ENCODE measurements at places on chromosomes 3 and 15.

- no peak for DNase-seq
These were observed 3.6 kb downstream of the TAGLN3 start for GRCh38 chr3:112002096-112002971.

DNA sequence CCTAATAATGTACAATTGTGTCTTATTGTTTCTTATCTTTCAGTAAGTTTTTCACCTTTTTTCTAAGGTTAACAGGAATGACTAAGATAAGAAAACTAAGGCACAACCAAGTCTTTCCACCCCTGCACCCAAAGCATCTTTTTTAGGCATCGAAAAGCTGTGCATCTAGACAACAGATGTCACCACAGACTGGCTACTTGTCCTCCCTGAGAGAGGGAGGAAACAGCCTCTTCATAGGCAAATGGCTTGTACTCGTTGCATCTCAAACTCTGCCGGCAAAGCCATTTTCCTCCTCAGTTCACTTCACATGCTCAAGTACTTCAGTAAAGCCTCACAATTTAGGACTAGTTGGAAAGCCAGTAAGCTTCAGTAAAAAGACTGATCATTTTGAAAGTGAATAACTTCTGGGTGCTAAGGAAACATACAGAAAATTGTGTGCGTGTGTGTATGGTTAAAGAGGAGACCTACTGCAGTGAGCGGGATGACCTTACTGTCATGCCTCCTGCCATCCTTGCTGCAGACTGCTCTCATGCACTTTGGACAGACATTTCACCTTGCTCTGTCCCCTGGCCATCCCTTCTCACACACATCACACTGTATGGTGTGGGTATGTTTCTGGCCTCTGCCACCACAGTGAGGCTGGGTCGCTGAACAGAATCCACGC lies 36.5 kb upstream of the HACD2 start:
- DNase-seq = no peak

GRCh38 chr15:66927201-66928077 lies 138.0 kb upstream of the SMAD3 start:
- DNase-seq = no peak

DNA sequence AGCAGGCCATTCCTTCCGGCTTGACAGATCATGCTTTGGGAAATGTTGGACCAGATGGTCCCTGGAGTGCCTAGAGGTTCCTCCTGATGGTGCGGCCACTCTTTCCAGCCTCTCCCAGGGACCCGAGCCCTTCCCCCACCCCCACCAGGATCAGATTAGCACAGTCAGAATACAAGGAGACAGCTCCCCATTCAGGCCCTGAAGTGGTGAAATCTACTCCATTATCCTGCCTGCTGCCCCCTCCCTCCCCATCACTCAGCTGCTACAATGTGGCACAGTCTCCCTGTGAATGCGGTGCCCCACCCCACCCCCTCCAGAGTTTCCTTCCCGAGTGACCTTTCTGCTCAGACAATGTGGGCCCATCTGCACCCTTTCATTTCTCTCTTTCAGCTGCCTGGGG lies 29.4 kb downstream of the RNU5B-1 start:
- DNase-seq = no peak

DNA sequence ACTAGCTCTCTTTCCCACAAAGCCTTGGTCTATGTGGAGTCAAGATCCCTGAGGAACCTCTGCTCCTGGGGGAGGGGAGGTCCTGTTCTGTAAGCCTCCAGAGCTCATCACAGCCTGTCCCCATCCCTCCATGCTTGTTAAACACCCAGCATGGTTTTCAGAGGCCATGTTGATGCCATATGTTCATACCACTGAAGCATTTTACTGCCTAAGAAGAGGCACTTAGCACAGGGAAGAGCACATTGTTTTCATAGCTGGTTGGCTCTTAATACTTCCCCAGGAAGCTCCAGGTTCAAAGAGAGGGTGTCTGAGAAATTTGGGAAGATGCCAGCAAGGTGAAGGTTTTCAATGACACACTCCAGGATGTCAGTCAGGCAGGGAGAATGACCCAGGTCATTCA lies 25.6 kb downstream of the CPNE4 start:
- DNase-seq = no peak

DNA sequence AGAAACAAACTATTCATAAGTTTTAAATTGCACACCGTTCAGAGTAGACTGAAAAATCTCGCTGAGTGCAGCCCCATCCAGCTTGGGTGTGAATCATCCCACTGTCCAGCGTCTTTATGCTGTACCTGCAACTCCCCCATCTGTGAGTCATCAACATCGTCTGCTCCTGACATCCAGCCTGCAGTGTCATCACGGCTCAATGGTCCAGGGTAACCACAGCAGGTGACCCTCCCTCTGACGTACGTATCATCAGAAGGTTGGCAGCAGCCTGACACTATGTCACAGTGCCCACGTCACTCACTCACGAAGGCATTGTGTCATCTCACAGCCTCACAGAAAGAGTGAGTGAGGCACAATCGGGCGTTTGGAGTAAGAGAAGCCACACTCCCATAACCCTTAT lies 65.2 kb downstream of the TPRA1 start:
- no peak for DNase-seq

DNA sequence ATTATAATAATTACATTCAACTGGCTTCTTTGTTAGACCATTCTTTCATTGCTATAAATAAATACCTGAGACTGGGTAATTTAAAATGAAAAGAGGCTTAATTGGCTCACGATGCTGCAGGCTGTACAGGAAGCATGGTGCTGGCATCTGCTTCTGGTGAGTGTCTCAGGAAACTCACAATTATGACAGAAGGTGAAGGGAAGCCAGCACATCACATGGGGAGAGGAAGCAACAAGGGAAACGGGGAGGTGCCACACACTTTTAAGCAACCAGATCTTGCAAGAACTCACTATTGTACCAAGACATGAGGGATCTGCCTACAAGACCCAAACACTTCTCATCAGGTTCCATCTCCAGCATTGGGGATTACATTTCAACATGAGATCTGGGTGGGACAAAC lies 413.1 kb upstream of the ARRDC4 start:
- no peak for DNase-seq

DNA sequence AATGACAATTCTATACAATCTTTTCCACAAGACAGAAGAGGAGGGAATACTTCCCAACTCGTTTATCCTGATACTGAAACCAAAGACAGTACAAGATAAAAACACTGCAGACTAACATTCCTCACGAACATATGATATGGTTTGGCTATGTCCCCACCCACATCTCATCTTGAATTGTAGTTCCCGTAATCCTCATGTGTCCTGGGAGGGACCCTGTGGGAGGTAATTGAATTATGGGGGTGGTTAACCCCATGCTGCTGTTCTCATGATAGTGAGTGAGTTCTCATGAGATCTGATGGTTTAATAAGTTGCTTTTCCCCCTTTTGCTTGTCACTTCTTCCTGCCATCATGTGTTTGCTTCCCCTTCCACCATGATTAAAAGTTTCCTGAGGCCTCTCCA lies 83.9 kb upstream of the PROK2 start:
- no peak for DNase-seq

DNA sequence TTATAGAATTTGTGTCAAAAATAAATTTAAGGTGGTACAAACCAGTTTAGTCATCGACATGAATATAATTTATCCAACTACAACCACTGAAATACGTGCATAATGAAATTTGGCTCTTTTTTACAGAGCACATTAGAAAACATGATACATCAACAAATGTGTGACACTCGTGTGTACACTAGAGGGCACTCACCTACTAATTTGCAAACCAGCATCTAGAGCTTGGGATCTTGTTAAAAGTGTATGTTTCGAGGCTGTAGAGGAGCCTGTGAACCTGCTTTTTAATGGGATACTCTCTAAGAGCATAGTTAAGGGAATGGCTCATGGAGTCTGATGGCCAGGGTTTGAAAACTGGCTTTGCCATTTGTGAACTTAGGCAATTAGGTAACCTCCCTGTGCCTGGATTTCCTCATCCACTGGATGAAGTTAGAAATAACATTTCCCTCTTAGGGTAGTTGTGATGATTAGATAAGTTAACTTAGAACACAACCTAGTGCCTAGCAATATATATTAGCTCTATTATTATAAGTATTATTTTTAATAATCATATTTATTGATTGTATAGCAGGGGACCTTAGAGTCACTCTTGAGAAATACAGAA lies 8.8 kb upstream of the CPOX start:
- DNase-seq = no peak

DNA sequence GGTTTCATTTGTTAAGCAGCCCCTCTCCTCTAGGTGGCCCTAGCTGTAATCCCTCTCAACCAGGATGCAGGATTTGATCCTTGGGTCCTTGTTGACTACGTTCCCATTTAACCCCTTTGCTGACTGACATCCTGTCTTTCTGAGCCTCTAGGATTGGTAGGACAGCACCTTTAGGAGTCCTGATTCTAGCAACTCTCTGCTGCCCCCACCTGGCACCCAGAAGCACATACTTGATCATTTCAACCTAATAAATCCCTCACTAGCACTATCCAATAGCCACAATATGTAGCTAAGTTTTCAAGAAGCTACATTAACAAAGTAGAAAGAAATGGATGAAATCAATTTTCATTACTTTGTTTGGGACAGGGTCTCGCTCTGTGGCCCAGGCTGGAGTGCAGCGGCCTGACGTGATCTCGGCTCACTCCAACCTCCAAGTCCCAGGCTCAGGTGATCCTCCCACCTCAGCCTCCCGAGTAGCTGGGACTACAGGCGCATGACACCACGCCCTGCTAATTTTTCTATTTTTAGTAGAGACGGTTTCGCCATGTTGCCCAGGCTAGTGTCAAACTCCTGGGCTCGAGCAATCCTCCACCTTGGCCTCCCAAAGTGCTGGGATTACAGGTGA lies 28.3 kb downstream of the RSL24D1 start:
- peak; percentile 46 for DNase-seq

DNA sequence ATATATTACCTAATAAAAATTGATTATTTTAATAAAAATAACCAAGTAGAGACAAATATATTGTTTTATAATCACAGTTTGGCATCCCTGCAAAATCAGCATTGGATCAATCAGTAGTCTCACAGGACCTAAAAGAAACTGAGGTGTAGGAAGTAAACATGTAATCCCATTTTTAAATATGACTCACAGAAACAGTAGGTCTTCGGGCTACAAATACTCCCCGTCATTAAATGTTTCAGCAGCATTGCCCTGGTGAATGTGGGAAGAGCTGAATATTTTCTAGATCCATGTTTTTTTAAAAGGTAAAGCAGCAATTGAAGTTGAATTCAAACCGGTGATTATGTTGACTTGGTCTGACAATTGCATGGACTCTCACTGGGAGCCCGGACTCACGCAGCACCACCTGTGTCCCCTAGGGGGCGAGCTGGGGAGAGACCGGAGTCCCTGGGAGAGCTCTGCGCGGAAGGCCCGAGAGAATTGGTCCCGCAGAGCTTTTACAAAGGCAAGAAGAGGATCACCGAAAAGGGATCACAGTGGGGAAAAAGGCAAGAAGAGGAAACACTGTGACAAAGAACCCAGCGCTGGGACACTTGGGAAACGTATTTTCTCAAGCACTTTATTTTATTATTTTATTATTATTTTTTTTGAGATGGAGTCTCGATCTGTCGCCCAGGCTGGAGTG lies 17.2 kb upstream of the USP3 start:
- peak; percentile 89 for DNase-seq

DNA sequence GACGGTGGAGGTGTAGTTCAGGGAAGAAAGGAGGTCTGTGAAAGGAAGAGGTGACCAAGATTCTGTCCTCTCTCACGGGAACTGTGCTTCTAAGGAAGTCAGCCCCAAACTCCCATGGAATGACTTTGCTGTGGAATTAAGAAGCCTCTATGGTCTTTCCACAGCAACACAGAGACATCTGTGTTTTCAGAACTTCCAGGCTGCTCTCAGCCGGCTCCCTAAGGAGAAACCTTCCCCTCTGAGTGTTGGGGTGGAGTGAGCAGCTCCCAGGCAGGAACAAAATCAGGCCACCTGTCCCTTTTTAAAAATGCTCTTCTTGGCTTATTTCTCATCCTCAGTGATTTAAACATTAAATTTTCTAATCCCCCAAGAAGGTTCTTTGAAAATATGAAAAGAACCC lies 53.3 kb upstream of the SNRK start:
- DNase-seq = no peak

DNA sequence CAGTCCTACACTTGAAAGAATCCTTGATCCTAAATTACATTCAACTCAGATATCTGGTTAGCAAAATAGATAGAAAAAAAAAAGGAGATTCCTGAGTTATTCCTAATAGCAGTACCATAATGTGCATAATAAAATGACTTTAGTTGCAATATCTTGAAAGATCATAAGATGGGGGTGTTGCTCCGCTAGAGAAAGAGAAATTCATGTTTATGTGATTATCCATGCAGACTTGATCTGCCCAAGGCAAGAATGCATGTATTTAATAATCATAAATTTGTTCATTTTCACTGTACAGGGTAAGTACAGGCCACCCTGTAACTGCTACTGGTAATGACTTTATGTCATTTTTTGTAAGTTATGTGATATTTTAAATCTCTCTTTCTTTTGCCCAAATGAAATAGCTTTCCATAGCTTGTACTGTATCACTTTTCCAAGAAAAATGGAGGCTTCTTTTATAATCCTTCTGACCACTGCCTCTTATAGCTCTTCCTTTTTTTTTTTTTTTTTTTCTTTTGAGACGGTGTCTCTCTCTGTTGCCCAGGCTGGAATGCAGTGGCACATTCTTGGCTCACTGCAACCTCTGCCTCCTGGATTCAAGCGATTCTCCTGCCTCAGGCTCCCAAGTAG lies 84.6 kb downstream of the HCN4 start:
- no peak for DNase-seq

DNA sequence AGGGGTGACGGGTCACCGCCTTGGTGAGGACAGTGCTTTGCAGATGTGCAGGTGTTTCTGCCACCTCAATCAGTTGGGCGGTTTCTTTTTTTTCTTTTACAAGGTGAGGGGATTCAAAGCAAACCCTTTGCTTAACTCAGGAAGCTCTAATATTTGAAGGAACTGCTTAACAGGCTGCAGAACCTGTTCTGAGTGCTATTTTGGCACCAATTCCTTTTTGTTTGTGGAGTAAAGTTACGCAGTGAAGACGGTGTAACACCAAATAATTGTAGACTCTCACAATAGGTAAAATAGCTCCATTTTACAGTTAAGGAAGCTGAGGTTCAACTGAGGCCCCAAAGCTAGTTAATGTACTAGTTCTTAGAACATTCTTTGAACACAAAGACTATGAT lies 6.6 kb downstream of the GHRL start:
- DNase-seq = no peak

GRCh38 chr15:87618203-87618725 lies 638.3 kb downstream of the NTRK3 start:
- no peak for DNase-seq

DNA sequence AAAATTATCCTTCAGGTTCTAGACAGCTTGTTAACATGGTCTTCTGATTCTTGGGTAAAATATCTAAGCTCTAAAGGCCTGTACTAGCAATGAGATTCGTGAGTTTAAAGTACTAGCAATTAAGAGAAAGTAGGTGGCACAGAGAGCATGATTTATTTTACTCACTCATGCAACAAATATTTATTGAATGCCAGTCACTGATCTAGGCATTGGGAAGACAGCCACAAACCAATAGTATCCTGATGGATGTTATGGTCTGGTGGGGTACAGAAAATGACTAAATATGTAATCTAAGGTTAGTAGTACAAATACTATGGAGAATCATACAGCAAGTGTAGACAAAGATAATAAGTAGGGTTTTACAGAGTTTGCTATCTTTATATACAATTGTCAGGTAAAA lies 751.3 kb downstream of the ZNF385D start:
- DNase-seq = no peak

GRCh38 chr3:132593241-132593946 lies 3.7 kb upstream of the ACKR4 start:
- no peak for DNase-seq

- no peak for DNase-seq
These were observed 53.0 kb downstream of the KLHL6 start for GRCh38 chr3:183502237-183503181.

Data from activated CD4-positive, alpha-beta T cell treated with anti-CD3 and anti-CD28 coated beads, Interleukin-2, amount 50 U/mL, for 1 hour (primary cell).